WTC11 (cell line): ENCODE measurements at places on chromosomes 12 and 14. TPM values are rescaled to one million over a fixed set of nuclear protein-coding genes. Genes with fewer than 3 reads are reported as not detected.

DNA sequence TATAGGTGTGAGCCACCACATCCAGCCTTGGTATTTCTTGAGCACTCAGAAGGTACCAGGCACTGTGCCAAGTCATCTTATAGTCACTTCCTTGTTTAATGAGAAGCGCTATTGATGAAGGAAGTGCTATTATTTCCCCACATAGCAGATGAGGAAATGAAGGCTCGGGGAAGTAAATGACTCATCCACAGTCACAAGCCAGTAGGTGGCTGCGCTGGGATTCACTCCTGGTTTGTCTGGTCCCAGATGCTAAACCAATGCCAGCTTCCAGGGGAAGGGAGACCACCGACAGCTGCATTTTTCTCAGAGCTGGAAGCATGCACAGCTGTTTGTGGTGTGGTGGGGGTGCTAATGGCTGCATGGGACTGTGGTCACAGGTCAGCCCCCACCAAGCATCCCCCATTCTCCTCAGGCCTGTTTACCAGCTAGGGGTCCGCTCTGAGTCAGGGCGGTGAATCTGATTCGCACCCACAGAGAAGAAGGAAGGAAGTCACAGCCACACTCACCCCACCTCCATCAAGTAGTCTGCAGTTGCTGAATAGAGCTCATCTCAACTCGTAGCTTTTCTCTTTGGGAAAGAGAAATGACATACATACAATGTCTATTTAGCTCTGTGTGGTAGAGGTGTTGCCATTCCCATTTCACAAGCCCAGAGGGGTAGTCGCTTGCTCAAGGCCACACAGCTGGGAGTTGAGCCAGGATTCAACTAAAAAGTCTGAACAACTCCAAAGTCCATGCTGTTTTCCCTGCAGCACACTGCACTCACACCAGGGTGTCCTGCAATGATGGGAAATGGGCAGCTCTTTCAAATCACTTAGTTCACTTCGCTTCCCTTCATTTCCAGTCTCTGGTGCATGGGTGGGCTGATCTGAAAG, 6.3 kb upstream of the LTBP2 start:
- DNase-seq: no peak

Gene DIO2
- total RNA-seq: 0.02 to 0.04 TPM (median 0.02 TPM) in 3 replicates

- DNase-seq: no peak
Observed at GRCh38 chr12:112018571-112019237, 5.5 kb downstream of the ERP29 start.

- DNase-seq: peak; percentile 53
Observed at GRCh38 chr12:54082397-54082892, 28.8 kb downstream of the HOXC4 start.

DNA sequence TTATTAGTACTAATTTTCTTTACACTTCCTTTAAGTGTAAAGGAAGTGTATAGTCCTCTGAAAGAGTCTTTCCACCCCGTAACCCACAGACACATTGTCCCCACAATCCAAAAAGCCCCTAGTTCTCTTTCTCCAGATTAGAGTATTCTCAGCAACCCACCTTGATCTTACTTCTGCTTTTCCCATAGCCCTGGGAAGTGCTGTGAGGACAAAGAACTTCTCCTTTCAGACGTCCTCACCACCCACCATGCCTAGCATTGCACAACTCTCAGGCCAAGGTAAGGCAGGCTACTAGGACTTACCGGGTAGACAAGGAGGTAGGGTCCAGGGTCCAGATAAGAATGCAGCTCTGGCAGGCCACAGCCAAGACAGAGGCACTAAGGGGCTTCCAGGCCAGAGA, 7.4 kb downstream of the AAAS start:
- no peak for DNase-seq

GRCh38 chr12:54282949-54283593, 2.5 kb downstream of the HNRNPA1 start:
- no peak for DNase-seq

Gene SEC23A
- 56.0 to 62.9 TPM (median 56.4 TPM) in 3 replicates for total RNA-seq

DNA sequence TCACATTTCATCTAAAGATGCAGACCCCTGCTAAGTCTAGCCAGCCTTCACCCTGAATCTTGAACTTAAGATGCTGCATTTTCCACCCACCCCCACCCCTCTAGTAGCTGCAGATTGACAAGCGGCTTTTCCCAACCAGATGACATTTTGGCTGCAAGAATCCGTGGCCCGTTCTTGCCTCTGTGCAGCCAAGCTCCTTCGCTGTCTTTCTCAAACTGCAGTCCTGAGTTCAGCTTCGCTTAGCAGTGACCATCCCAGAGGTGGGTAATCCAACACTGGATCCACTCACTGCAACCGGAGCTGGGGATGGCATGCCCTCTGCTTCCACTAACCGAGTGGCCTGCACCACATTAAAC, 765 bp upstream of the NFYB start:
- DNase-seq: peak; percentile 12

- no peak for DNase-seq
Observed at GRCh38 chr12:68403296-68403695, 71.1 kb upstream of the MDM1 start.

DNA sequence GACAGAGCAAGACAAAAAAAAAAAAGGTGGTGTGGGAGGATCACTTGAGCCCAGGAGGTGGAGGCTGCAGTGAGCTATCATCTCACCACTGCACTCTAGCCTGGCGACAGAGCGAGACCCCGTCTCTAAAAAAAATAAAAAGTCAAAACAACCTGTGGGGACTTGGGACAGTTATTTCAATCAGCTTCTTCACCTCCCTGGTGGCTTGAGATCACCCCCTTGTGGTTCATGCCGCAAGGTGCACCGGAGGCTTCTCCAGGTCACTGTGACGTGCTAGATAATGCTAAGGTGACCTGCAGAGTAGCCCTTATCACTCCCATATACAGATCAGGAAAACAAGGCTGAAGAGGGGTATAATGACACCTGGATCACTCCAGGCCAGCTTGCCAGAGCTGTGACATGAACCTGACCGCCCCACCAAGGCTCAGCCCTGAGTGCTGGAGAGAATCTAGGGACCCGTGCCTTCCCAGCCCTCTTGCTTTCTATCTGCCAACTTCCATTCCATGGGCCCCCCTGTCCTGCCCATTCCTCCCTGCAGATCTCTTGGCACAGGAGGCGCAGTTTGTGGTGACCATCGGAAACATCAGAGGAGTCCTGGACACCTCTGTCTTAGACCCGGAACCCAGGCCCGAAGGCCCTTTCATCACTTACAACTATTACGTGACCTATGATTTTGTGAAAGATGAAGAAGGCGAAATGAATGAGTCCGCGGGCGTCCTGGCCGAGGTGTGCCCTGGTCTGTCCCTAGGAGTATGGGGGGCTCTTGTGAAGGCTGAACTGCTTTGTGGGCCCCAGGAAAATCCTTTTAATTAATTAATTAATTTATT, 8.1 kb downstream of the LRRC43 start:
- DNase-seq: peak; percentile 86

DNA sequence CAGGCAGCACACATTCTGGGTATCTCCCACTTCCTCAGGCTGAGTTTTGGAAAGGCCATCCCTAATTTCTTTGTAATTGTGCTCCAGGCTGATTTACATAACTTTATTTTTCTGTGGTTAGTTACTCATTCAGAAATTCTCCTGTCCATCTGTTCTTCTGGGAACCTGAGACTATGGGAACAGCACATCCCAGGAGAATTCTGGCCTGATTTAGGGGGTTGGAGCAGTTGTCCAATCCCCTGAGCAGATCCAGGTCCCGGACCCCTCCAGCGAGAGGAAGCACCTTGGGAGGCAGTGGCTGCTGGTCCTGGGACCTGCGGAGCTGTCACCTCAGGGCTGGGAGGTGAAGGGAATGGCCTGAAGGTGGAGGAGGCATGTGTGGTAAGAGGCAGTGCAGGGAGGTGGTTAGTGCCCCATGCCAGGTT, 40.4 kb downstream of the TSPAN9 start:
- DNase-seq: no peak

Gene POTEG
- total RNA-seq: not detected in 3 replicates

- no peak for DNase-seq
Observed at GRCh38 chr12:28294300-28294699, 104.0 kb downstream of the CCDC91 start.

- DNase-seq: no peak
Observed at GRCh38 chr12:5493018-5493417, 61.1 kb downstream of the NTF3 start.

- no peak for DNase-seq
Observed at GRCh38 chr12:117674313-117674712, 294.5 kb downstream of the KSR2 start.

Gene RNASE1
- total RNA-seq: 3.4 to 6.2 TPM (median 4.7 TPM) in 3 replicates

DNA sequence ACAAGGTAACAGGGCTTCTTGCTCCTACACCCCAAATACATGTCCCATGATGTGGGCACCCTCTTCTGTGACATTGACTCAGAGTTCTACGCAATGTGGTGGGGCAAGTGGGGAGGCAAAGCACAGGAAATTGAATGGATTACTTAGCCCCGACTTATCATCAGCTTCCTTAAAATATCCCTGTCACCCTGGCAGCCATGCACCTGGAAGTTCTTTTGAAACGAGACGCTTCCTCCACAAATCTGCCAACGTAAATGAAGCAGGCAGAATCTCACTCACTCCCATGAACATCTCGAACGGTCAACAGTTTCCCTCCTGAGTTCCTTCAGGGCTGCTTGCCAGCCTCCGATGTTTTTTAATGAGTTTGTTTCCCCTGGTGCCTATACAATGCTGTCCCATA, 33.5 kb downstream of the RNFT2 start:
- DNase-seq: no peak

Gene IPO8
- 41.2 to 44.8 TPM (median 43.1 TPM) in 3 replicates for total RNA-seq

DNA sequence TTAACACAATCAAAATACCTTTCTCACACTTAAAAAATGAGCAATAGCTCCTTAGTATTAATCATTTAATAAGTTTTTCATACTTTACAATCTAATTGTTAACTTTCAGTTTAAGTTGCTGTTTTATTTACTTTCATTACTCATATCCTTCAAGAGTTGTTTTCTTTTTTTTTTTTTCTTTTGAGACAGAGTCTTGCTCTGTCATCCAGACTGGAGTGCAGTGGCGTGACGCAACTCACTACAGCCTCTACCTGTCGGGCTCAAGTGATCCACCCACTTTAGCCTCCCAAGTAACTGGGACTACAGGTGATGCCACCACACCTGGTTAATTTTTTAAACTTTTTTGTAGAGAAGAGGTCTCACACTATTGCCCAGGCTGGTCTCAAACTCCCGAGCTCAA, 16.1 kb downstream of the ZBTB1 start:
- no peak for DNase-seq

Gene PXMP2
- total RNA-seq: 12.0 to 13.2 TPM (median 12.6 TPM) in 3 replicates

- DNase-seq: no peak
Observed at GRCh38 chr14:55446833-55447232, 6.4 kb upstream of the TBPL2 start.

- no peak for DNase-seq
Observed at GRCh38 chr12:490260-490659, 30.5 kb downstream of the B4GALNT3 start.

DNA sequence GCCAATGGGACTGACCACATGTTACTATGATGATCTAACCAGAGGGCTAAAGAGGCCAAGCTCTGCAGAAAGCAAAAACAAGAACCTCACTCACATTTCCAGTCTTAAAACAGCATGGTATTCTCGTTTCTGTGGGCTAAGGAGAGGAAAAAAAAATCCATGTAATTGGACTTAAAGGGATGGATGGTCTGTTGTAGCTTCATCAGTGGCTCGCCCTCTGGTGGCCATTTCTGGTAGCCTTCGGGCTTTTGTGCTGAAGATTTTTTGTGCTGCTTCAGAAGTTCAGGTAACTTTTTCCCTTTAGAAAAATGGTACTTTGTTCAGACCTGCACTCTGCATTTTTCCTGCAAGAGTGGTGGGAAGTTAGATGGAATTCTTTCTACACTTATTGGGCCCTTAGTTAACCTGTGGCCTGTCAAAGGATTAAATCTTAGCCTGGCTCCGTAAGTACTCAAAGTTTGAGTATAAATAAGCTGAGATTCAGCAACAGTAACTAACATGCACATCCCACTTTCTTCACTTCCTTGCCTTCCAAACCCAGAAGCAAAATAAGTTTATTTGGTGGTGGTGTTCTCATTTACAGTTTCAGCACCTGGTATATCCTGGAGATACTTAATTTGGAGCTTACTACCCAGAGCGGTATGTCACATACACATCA, 22.3 kb downstream of the DCAF4 start:
- DNase-seq: peak; percentile 82
